CD4-positive, alpha-beta T cell treated with Interleukin-15 for 4 hours (primary cell): ENCODE measurements at places on chromosomes 16 and 17.

GRCh38 chr16:87836844-87837581, 32.3 kb downstream of the SLC7A5 start:
- no peak for DNase-seq

DNA sequence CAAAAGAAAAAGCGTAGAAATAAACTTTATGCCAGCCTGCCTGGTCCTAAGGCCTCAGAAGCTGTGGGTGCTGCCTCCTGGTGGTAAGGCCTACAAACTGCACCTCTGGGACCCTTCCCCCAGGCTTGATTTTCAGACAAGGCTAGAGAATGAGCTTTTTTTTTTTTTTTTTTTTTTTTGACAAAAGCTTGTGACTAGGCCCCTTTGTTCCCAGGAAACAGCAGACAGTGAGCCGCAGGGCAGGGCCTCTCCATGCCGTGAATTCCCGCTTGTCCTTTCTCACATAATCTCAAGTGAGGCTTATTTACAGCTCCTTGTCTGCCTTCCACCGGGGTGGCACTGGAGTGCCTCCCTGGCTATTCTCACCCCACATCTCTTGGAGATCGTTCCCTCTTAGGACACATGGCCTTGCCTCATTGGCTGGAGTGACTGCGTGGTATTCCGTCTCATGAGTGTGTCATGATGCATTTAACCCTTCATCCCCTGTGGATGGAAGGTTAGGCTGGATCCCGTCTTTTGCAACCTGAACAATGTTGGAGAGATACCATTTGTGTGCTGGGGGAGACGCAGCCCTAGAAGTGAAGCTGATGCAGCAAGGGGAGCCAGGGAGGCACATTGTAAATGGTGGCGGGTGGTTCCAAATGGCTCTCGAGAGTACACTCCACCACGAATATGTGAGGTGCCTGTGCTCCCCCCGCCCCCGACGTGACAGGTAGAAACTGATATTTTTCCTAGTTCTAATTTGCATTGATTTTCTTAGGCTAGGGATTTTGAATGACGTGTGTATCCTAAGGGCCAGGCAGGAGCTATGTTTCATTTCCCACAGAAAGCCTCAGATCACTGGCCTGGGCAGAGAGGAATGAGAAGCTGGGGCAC, 49.6 kb downstream of the USP22 start:
- DNase-seq = peak; percentile 58

GRCh38 chr17:81244358-81245023, 5.4 kb downstream of the NDUFAF8 start:
- no peak for DNase-seq

DNA sequence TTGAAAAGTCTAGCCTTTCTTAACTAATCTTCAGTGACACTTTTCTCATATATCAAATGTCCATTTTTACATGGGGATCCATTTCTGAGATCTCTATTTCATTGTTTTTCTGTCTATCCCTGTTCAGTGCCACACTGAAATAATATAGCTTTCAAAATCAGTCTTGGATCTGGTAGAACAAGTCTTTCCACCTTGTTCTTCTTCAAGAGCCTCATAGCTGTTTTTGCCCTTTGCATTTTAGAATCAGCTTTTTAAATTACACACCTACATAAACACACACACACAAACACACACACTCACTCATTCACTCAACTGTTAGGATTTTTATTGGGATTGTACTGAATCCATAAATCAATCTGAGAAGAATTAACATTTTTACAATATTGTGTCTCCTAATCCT, 19.2 kb downstream of the GSDMB start:
- no peak for DNase-seq

DNA sequence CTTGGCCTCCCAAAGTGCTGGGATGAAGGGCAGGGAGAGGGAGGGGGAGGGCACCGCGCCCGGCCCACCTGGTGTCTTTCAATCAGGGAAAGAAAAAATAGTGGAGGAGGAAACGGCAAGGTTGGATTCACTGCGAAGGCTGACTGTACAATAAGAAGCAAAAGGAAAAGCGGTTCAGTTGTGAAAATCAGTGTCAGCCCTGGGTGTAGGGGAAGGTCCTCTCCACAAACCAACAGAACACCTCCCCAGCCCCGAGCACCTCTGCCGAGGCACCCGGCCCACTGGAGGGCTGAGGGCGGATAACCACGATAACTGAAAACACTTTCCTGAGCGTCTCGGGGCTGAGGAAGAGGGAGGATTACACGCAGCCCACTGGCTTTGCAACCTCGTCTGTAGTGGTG, 1.4 kb upstream of the SPG7 start:
- DNase-seq = no peak
